Aorta (tissue), 5 donors: ENCODE measurements at places on chromosomes 2 and 18. TPM values are rescaled to one million over a fixed set of nuclear protein-coding genes. Genes with fewer than 3 reads are reported as not detected.

CHPF gene
- 75.7 TPM for total RNA-seq

GNAL gene
- 12.0 TPM for total RNA-seq

ZC3H15 gene
- total RNA-seq = 51.7 TPM

TMEM163 gene
- total RNA-seq = 0.36 TPM

GAL3ST2 gene
- not detected for total RNA-seq

TBC1D8 gene
- 24.9 TPM for total RNA-seq

NFATC1 gene
- 37.2 TPM for total RNA-seq

TMEM198 gene
- total RNA-seq = 1.7 TPM

COMMD1 gene
- 38.1 TPM for total RNA-seq

NMUR1 gene
- total RNA-seq = 0.36 TPM

GPR155 gene
- total RNA-seq = 6.8 TPM

CXCR1 gene
- 3.5 TPM for total RNA-seq

MC5R gene
- not detected for total RNA-seq

LOXHD1 gene
- 1.0 TPM for total RNA-seq

ST3GAL5 gene
- total RNA-seq = 29.8 TPM

MDH1B gene
- 0.29 TPM for total RNA-seq

NEUROD1 gene
- total RNA-seq = not detected

RAB6C gene
- total RNA-seq = not detected

SLC25A12 gene
- 24.1 TPM for total RNA-seq

PRLH gene
- not detected for total RNA-seq

PSMA8 gene
- total RNA-seq = not detected

IGFBP5 gene
- 1,222 TPM for total RNA-seq

TACR1 gene
- 9.8 TPM for total RNA-seq

UPP2 gene
- not detected for total RNA-seq

CTAGE1 gene
- total RNA-seq = not detected

PCARE gene
- total RNA-seq = not detected

TUBA4A gene
- total RNA-seq = 44.3 TPM

EPAS1 gene
- total RNA-seq = 414 TPM

MAP3K19 gene
- not detected for total RNA-seq

DHRS9 gene
- total RNA-seq = 0.52 TPM

CHST10 gene
- total RNA-seq = 6.7 TPM

DSG1 gene
- total RNA-seq = not detected

RAX gene
- total RNA-seq = not detected

ATP6V1B1 gene
- 1.8 TPM for total RNA-seq

CXCR4 gene
- total RNA-seq = 23.7 TPM

GDF7 gene
- 15.9 TPM for total RNA-seq

IL1B gene
- total RNA-seq = 9.3 TPM

QPCT gene
- 4.0 TPM for total RNA-seq

ACMSD gene
- total RNA-seq = not detected

FBXO48 gene
- total RNA-seq = 1.5 TPM

SPATA3 gene
- not detected for total RNA-seq

EFR3B gene
- total RNA-seq = 1.3 TPM

SERPINB3 gene
- total RNA-seq = not detected

SP9 gene
- total RNA-seq = not detected

SULT1C4 gene
- 10.3 TPM for total RNA-seq

RTKN gene
- 11.7 TPM for total RNA-seq

ERFE gene
- 0.96 TPM for total RNA-seq

CFC1 gene
- total RNA-seq = not detected

TMEM37 gene
- total RNA-seq = 11.0 TPM

GYPC gene
- 91.2 TPM for total RNA-seq

RNF25 gene
- 24.0 TPM for total RNA-seq
